ENCODE measurements at places on chromosomes 1 and 21. TPM values are rescaled to one million over a fixed set of nuclear protein-coding genes. Genes with fewer than 3 reads are reported as not detected.

Gene HAPLN2
- not detected for total RNA-seq

Gene ATP1A2
- total RNA-seq, result 0.65 TPM

Gene NPPB
- total RNA-seq, result not detected

Gene C4BPA
- under 0.01 TPM for total RNA-seq

Gene RASSF5
- total RNA-seq, result 5.2 TPM

Gene CHI3L1
- total RNA-seq, result 35.3 TPM

Gene TNFSF18
- total RNA-seq, result not detected

Gene CFHR4
- total RNA-seq, result not detected

Gene OR14K1
- not detected for total RNA-seq

Gene IFNGR2
- 51.2 TPM for total RNA-seq

Gene LRRC38
- total RNA-seq, result 0.28 TPM

Gene OR2T33
- total RNA-seq, result not detected

Gene TDRD5
- not detected for total RNA-seq

Gene IGSF3
- total RNA-seq, result under 0.01 TPM

Gene ATP6V1G3
- not detected for total RNA-seq

Gene GPR157
- total RNA-seq, result 3.0 TPM

Gene PPOX
- total RNA-seq, result 10.4 TPM

Gene MAP3K7CL
- 3.7 TPM for total RNA-seq

Gene LCE2A
- not detected for total RNA-seq

Gene LRRC7
- under 0.01 TPM for total RNA-seq

Gene FAM72C
- total RNA-seq, result 0.28 TPM

Gene APOBEC4
- total RNA-seq, result not detected

Gene YARS1
- 160 TPM for total RNA-seq

Gene TRABD2B
- total RNA-seq, result 0.65 TPM

Gene SYDE2
- 39.8 TPM for total RNA-seq

Gene EFNA1
- 0.71 TPM for total RNA-seq

Gene TMEM69
- 11.9 TPM for total RNA-seq

Gene ILDR2
- total RNA-seq, result under 0.01 TPM
